ENCODE measurements at places on chromosomes 11 and 22.

DNA sequence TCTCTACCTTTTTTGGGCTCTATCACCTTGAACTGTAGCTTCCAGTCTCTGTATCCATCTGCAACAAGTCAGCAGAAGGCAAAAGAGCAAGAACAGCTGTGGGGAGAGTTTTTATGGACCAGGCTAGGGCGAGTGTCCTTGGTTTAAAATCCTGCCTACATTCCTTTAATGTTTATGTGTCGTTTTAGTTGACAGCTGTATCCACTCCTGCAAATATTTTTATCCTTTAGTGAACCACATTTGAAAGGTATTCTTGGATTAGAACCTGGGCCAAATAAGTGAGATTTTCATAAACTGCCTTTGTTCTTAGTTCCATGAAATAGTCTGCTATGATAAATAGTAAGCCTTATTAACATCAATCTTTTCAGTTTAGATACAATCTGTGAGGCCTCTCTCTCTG lies 712.2 kb downstream of the ETS1 start:
- no peak for DNase-seq

- peak; percentile 63 for DNase-seq
Measured at GRCh38 chr11:75429902-75430713, 2.9 kb downstream of the KLHL35 start.

- DNase-seq, result peak; percentile 39
Measured at GRCh38 chr11:123373754-123374621, 56.1 kb upstream of the GRAMD1B start.

DNA sequence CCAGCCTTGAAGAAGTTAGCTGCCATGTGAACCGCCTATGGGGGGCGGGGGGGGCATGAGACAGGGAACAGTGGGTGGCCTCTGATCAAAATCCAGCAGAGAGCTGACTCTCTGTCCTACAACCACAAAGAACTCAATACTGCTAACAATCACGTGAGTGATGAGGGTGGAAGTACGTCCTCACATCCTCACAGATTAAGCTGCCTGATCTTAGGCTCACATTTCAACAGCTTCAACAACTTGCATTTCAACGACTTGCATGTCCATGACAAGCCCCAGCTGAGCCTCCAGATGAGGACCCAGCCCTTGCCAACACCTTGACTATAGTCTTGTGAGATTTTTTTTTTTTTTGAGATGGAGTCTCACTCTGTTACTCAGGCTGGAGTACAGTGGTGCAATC lies 51.6 kb downstream of the CLMP start:
- no peak for DNase-seq

GRCh38 chr11:65539744-65540289 lies 14.9 kb downstream of the SCYL1 start:
- no peak for DNase-seq

DNA sequence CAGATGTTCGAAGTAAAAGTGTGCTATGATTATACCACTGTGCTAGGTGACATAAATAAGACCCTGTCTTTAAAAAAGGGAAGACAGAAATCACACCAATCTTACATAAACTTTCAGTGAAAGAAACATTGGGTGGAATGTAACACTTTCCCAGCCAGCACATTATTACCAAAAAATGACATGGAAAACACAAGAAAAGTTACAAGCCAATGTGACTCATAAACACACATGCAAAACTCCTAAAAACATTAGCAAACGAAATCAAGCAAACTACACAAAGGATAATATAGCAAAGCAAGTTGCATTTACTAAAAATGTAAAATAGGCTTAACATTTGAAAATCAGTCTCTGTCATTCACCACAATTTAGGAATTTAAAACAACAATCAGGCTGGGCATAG lies 47.0 kb downstream of the SBF2 start:
- no peak for DNase-seq

DNA sequence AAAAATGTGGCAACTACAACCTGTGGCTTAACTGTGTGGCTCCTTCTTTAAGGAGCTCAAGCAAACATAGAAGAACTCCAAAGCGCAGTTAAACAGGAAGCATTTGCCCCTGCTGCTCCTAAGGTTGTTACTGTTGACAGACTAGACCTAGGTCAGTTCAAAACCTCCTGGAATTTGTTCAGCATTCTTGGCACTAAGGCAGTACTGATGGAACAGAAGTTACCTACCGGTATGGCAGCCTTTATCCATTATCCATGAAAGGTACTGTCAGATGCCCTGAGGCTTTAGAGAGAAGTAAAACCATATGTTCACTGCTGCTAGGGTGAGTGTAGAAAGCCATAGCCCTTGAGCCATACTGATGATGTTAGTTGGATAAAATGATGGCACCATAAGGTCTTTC lies 916.5 kb upstream of the FAT3 start:
- no peak for DNase-seq

- no peak for DNase-seq
Measured at GRCh38 chr22:18012531-18012930, 11.8 kb downstream of the MICAL3 start.

DNA sequence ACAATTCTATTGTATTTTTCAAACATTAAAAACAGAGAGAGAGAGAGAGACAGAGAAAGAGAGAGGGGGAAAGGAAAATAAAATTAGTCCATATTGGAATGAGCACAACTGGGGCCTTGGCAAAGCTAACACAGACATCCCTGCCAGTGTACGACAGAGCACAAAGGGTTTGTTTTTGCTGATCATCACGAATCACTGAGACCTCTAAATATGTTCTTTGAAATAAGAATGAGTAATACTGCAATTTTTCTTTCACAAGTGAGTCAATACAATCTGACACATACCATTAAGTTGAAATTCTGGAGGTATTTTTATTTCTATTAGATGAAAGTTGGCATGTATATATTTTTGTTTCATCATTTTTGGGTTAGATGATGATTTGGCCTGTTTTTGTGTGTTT lies 27.0 kb upstream of the LRRC4C start:
- no peak for DNase-seq

- DNase-seq, result no peak
Measured at GRCh38 chr11:72135891-72136683, 562 bp downstream of the FOLR3 start.

GRCh38 chr22:31151872-31152271 lies 8.1 kb upstream of the RNF185 start:
- DNase-seq, result no peak

DNA sequence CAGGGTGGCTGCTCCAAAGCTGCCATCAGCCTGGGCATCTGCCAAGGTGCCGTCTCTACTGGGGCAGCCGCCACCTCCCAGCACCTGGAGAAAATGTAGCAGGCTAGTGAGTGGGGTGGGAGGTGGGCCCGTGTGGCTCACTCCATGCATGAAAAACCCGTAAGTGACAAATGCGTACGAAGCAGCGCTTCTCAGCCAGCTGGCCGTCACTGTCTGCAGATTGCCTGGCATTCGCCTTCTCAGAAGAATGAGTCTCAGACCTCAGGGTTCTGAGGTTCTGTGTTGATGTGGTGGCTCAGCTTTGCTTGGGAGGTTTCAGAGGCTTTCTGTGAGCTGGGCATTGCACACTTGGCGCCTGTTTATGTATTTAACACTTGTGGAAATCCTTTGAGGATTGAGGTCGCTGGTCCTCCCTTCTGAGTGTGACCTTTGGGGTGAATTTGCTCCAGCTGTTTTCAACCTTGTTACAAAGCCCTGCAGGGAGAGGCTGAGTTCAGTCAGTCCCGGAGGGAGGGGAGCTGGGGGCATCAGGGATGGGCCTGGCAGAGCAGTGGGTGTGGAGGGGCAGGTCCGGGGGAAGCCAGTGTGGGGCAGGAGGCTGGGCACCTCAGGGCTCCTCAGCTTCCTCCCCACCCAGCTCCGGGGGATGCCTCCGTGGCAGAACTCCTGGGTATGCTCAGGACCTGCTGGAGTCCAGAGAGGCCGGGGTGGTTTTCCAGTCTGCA lies 977.0 kb downstream of the TBC1D22A start:
- DNase-seq, result no peak

DNA sequence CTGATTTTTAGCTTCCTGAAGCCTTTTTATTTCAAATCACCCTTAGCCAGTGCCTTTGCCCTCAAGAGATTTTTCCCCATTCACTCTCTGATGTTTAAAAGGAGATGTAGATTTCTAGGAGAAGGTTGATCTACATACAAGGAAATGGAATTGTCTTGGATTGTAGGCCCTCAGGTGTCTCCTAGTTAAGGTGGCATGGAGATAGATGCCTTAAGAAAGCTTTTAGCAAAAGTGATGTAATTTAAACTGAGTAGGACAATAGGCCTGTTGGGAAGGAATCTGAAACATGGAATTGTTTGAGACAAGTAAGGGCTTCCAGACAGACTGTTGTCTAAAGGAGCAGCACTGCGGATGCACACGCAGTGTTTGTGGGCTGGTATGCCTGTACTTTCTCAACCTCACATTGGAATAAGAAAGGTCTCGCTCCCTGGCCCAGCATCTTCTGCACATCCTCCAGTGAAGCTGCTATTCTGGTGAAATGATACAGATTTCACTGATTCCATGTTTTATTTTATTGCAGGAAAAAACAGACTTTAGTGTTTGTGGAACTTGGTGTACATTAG lies 69.8 kb upstream of the SLC25A18 start:
- DNase-seq, result no peak

DNA sequence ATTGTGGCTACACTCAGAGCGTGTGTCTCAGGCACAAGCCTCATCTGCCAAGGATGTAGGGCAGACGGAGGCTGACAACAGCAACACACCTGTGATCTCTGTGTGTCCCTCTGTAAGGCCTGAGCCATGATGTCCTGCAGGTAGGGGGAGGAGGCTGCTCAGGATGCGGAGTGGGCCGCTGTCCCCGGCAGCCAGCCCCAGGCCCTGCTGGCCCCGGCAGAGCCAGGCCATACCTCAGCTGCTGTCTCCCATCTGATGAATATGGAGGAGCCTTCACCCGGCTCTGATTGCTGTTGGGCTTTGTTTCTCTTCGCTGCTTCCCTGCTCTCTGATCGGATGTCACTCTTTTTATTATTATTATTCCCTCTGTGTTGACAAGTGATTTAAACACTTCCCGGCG lies 83.6 kb upstream of the NCAM1 start:
- no peak for DNase-seq

DNA sequence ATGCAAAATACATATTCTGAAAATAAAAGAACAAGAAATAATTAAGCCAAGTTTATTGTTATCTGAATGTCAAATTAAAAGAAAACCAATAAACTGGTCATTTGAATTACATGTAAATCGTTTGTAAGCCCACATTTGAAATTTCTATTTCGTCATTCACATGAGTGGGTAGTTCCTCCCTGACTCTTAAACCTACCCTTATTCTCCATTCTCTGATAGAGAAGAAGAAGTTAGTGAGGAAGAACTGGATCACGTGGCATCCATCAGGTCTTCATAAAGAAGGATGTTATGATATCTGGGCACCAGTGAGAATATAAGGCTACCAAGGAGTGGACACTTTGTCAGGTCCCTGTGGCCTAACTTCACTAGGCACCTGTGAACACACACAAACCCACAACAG lies 328.1 kb downstream of the OPCML start:
- no peak for DNase-seq

DNA sequence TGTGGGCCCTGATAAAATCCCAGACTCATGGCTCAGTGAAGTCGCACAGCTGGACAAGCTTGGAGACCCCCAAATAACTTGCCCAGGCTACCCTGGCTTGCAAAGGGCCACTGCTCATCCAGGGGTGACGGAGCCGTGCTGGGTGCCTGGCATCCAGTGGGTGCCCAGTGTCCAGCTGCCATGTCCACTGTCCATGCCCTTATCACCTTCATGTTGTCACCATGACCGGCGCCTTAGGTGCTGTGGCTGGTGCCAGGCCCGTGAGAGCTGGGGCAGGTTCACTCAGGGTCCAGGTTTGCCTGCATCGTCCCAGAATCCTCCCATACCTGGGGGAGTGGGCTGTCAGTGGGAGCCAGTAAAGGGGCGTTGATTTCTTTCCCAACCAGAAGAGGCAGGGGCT lies 57.4 kb downstream of the LRP5 start:
- no peak for DNase-seq

DNA sequence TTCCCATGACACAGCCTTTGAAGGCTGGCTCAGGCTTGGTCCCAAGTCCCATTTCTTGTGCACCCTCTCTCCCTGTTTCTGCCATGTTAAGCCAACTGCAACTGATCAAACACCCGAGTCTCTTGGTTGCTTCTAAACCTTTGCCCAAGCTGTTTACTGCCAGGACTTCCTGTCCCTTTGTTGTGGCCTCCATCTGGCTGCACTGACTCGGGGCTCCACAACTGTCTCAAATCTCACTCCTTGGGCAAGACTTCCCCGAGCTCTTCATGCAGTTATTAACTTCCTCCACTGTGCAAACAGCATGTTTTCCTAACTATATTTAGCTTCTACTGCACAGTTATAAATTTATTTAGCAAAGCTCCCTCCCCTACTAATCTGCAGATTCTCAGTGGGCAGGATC lies 4.3 kb downstream of the VPREB1 start:
- DNase-seq, result peak; percentile 37

DNA sequence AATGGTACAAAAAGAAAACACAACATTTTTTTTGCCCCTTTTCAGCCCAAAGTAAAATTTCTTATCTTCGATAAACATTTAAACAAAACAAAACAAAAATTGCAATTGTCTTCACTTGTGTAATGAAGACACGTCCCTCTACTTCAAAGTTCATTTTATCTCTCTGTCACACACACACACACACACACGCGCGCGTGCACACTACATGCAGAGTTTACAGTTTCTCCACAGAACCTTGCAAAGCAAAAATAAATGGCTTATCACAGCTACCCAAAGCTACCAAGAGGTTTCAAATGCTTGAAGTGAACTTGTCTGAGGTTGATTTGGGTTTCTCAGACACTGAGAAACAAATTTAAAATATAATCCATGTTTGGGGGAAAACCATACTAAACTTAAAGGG lies 72.3 kb downstream of the ETS1 start:
- DNase-seq, result peak; percentile 21

DNA sequence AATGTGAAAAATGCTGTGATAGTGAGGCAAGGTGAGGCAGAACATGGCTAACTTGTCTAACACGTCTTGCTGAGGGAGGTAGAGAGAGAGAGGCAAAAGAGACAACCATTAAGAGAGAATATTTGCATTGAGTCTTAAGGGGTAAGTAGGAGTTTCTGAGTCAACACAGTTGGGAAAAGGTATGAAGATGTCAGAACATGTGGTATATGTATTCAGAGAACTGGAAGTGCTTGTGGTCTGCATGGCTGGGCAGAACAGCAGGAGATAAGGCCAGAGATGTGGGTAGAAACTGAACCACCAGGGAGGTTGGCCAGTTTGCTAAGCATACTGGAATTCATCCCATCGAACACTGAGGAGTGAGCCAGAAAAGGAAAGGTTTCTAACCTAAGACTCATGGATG lies 25.0 kb upstream of the SLC5A1 start:
- no peak for DNase-seq
